ENCODE measurements at places on chromosomes 5 and 9.

- DNase-seq, result no peak
These were observed 24.3 kb upstream of the XPA start for GRCh38 chr9:97721396-97721795.

DNA sequence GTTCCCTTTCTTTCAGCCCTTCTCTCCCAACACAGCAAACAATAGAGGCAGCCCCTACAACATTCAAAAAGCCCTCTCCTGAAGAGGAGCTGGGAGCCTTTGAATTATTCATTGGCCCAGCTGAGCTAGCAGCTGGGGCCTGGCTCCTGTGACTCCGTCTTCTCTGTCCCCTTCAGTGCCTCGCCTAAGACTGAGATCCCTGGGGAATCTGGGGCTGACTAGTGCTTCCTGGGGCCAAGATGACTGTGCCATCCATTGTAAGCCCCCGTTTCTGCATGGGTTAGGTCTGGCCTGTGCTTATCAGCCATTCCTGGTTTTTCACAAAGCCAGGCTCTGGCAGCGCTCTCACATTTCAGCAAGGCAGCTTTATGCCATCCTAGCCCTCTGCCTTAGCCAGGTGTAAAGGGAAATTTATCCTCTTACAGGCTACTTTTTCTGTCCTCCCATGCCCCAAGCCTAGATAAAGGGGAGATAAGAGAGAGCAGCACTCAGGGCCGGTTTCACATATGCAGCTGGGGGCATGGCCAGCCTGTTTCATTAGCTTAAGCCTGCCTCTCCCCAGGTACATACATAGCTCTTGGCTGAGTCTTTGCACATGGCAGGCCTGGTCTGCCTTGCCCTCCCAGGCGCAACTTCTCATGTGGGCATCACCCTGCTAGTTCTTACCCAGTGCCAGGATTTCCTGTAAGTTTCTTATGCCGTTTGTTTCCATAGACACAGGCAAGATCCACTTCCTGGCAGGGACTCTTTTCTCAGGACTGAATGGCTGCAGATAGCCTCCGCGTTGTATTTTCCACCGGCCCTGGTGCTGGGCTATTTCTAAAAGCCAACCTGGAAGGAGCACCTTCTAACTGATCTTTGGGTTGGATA lies 15.8 kb downstream of the PTPA start:
- no peak for DNase-seq

- no peak for DNase-seq
These were observed 1075.0 kb downstream of the CDH9 start for GRCh38 chr5:25963251-25964008.

DNA sequence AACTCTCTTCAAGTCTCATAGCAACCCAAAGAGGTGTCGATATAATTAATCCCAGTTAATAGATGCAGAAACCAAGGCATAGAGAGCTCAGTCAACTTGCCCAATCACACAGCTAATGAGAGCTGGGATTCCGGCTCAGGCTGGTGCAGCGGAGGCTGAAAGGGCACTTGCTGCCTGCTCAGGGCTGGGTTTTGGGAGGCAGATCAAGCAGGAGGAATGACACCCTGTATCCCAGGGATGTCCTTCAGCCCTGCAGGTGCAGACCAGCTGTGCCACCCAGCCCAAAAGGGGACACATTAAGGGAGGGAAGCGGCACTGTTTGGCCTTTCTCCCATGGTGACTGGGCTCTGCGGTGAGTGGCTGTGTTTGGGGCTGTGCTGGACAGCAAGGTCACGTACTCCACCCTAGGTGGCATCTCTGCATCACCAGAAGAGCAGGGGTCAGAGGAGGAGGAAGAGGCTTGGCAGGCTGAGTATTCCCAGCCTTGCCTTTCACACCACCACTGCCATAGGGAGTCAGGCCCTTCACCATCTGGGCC lies 124.1 kb downstream of the MVB12B start:
- no peak for DNase-seq

DNA sequence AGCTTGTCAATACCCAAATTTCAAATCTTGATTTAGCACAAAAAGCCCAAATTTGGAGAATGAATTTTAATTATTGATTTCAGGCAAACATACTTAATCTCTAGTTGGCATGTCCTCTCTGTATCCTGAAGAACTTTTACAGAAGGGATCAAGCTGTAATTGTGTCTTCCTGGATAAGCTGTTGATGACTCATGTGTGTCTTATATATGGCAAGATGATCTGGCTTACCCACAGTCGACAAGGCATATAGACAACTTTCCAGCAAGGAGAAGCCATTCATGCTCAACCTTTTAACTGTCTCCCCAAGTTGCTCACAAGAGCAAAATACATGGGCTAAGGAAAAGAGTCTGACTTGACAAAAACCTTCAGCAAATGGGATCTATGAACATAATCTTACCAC lies 112.5 kb upstream of the SLCO6A1 start:
- no peak for DNase-seq

DNA sequence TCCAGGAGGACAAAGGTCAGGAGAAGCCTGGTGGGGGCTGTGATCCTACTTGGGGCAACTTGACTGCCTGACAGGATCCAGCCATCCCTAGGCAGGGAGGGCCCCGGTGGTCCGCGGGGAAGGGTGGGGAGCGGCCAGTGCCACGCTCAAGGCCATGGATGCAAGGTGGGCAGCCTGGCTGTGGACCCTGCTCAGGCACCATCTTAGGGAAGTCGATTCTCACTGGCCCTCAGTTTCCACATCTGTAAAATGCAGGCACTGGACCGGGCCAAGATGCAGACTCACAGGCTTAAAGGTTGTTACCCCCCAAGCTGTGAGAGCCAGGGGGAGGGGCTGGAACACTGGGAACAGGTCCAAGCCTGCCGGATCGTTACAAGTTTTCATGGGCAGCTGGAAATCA lies 8.7 kb upstream of the DOLPP1 start:
- DNase-seq, result no peak

GRCh38 chr9:73264631-73265030 lies 113.0 kb downstream of the ANXA1 start:
- no peak for DNase-seq

DNA sequence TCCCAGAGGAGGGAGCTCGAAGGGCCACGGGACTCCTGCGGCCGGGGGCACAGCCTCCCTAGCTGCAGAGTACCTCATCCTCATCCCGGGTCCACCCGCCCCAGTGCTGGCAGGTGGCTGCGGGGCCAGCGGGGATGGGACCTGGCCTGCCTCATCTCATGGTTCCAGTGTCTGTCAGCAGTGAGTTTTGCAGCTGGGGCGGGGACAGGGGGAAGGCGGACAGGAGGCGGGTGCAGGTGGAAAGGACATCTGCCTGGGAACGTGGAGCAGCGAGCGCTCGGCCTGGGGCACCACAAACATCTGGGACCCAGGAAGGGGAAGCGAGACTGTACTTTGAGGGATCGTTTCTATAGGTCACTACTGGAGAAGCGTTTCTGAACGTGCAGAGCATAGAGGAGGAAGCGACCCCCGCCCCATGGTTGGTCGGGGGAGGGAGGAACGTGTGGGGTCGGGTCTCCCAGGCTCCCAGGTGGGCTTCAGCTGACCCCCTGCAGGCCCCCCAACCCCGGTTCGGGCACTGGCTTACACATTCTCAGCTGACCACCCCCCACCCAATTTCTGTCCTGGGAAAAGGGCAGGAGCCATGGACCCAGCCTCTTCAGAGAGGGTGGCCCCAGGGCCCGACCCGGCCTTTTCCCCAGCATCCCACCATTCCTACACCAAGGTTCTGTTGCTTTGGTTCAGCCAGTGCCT lies 56.5 kb upstream of the NOTCH1 start:
- DNase-seq, result no peak

GRCh38 chr5:179230061-179230461 lies 115.2 kb downstream of the ADAMTS2 start:
- no peak for DNase-seq

DNA sequence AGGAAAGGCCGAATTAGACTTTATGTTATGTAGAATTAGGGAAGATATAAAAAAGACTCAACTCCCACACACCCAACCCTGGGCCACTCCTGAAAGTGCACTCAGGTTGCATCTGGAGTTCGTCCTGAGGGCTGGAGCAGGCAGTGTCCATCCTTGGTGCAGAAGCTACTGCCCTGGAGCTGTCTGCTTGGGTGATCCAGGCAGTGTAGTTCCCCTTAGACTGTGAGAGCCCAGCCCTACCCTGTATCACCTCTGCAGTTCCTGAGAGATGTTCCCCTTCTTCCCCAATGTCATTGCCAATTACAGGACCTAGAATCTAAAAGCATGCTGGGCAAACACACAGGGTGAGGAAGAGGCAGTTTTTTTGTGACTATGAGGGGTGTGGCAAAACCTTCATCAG lies 368.3 kb upstream of the ST8SIA4 start:
- no peak for DNase-seq

- no peak for DNase-seq
These were observed 19.4 kb downstream of the ERGIC1 start for GRCh38 chr5:172853355-172853975.

- no peak for DNase-seq
These were observed 41.6 kb downstream of the MYO10 start for GRCh38 chr5:16894236-16895057.

DNA sequence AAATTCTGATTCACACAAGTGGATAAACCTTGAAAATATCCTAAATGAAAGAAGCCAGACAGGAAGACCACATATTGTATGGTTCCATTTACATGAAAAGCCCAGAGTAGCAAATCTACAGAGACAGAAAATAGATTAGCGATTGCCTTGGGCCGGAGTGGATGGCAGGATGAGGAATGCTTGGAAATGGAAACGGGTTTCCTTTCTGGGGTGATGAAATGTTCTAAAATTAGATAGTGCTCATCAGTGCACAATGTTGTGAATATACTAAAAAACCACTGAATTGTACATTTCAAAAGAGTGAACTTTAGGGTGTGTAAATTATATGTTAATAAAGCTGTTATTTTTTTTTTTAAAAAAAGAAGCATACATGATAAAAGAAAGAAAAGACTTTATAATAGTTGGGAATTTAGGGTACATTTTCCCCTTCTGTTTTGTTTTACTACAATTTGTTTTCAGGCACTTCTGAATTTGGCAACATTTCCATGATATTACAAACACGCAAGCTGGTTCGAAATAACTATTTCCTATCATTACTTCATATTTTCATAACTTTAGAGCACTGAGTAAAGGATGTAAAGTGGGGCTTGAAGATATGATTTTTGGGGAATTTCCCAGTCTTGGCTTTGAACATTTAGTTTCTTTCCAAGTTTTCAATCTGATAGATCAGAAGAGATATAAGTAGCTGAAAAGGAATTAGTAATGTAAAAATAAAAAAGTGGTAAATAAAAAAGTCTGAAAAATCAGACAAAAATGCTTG lies 23.9 kb downstream of the SLC35A4 start:
- no peak for DNase-seq

- DNase-seq, result no peak
These were observed 63.7 kb downstream of the SLC1A1 start for GRCh38 chr9:4553951-4554381.

DNA sequence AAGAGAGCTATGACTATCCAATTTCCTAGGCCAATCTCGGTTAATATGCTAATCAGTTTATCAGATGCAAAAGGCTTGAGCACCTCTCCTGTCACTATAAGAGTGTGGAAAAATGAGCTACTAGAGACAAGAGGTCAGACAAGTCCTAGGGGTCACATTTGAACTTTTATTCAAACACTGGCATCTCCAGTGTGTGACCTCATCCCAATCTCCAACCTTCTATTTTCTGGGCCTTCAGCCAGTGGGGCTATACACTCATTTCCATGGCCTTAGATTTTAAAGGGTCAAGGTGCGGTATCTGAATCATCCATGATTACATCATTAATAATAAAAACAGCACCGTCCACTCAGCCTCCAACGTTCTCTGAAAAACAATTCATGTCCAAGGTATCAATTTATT lies 139.6 kb upstream of the LRRTM2 start:
- DNase-seq, result no peak

DNA sequence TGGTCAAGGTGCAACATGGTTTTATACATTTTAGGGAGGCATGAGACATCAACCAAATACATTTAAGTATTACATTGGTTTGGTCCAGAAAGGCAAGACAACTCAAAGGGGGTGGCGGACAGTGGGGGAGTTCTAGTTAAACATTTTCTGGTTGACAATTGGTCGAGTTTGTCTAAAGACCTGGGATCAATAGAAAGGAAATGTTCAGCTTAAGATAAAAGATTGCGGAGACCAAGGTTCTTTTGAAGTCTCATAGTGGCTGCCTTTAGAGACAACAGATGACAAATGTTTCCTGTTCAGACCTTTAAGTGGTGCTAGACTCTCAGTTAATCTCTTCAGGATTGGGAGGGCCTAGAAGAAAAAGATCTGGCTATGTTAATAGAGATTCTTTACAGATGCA lies 47.7 kb upstream of the TTC39B start:
- no peak for DNase-seq

- DNase-seq, result peak; percentile 22
These were observed 20.4 kb upstream of the ZNF354B start for GRCh38 chr5:178839319-178839704.

DNA sequence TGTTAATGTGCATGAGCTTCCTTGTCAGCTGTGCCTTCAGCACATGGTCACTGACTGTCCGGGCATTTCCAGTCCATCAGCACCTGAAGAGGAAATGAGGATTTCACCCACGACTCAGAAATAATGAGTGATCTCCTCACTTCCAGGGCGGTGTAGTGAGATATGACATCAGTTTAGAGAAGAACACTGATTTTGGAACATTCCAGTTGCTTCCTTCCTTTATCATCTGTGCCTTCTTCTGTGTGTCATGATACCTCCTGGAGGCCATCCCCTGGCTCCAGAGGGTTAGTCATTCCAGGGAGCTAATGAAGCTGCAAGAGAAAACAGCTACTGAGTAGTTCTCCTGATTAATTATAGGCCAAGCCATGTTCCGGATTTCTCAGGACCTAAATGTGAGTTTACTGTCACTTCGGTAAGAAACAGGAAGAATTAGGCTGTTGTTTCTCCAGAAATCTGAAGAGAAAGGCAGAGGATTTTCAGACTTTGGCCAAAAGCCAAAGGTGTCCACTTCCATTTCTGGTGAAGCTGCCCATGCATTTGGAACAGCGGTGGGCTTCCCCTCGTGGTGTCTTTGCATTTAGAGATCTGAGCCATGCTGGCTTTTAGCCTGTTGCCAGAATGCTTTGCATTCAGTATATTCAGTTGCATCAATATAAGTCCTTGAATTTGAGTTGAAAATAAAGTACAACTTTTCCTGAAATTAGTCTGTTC lies 161.3 kb upstream of the OTULINL start:
- no peak for DNase-seq

DNA sequence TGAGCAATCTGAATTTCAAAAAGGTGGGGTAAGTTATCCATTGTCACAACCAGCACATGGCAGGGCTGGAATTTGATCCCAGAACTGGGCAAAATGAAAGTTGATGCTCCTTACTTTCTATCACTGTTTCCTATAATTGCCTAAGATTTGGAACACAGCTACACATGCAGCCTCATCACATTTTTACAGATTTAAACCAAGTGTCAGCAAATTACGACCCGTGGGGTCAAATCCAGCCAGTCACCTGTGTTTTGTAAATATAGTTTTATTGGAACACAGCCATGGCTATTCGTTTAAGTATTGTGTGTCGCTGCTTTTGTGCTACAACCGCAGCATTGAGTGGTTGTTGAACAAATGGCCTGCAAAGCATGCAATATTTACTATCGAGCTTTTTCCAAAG lies 94.3 kb downstream of the SREK1 start:
- no peak for DNase-seq

GRCh38 chr5:80219391-80219790 lies 36.5 kb downstream of the SERINC5 start:
- no peak for DNase-seq

GRCh38 chr5:176574297-176574591 lies 25.1 kb downstream of the CDHR2 start:
- no peak for DNase-seq
